HT1080 (cell line): ENCODE measurements at places on chromosomes 16 and 17. TPM values are rescaled to one million over a fixed set of nuclear protein-coding genes. Genes with fewer than 3 reads are reported as not detected.

DNA sequence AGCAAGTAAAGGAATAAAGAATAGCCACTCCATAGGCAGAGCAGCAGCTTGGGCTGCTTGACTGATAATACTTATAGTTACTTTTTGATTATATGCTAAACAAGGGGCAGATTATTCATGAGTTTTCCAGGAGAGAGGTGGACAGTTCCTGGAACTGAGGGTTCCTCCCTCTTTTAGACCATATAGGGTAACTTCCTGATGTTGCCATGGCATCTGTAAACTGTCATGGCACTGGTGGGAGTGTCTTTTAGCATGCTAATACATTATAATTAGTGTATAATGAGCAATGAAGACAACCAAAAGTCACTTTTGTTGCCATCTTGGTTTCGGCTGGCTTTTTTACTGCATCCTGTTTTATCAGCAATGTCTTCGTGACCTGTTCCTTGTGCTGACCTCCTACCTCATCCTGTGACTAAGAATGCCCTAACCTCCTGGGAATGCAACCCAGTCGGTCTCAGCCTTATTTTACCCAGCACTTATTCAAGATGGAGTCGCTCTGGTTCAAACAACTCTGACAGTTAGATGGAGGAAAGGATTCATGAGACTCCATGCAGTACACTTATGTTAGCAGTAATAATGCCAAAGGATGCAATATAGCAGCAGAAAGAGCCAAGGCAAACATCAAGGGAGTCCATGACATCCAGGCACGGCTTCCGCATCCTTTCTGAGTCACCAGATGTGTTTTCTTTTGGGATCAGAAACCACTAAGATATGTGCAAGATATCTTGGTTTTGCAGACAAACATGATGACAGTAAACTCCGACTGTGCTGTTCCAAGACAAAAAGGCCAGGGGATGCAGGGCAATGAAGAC is 55.8 kb upstream of the B4GALNT2 start:
- DNase-seq = peak; percentile 84

DNA sequence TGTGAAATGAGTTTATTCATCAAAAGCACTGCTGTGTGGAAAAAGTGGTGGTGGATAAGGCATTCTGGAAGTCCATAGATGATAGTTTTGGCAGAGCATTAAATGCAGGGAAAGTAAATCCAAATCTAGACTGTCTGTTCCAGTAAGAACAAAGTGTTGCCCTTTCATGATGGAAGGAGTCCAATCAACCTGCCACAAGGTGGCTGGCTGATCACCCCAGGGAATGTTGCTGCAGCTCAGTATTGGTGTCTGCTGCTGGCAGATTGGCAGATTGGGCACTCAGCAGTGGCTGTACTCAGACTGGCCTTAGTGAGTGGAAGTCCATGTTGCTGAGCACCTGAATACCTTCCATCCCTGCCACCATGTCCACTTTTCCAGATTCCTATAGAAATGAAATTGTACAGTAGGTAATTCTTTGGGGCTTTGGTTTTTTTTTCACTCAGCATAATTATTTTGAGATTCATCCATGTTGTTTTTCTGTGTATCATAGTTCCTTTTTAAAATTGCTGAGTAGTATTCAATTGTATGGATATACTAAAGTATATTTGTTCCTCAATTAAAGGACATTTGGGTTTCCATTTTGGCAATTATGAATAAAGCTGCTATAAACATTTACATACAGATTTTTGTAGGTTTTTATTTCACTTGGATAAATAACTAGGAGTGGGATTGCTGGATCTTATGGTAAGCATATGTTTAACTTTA is 14.3 kb downstream of the DYNLL2 start:
- no peak for DNase-seq

GRCh38 chr16:89599451-89599858 is 14.0 kb upstream of the DPEP1 start:
- peak; percentile 47 for DNase-seq

- DNase-seq = no peak
Measured at GRCh38 chr16:20102021-20102420, 28.3 kb upstream of the GPR139 start.

GRCh38 chr16:10744370-10745030 is 858 bp downstream of the NUBP1 start:
- no peak for DNase-seq

- no peak for DNase-seq
Measured at GRCh38 chr16:31397096-31397660, 4.0 kb downstream of the ITGAD start.

- DNase-seq = peak; percentile 69
Measured at GRCh38 chr17:51251010-51251409, 8.8 kb downstream of the MBTD1 start.

- DNase-seq = no peak
Measured at GRCh38 chr17:31457391-31458234, 66.1 kb downstream of the RAB11FIP4 start.

DNA sequence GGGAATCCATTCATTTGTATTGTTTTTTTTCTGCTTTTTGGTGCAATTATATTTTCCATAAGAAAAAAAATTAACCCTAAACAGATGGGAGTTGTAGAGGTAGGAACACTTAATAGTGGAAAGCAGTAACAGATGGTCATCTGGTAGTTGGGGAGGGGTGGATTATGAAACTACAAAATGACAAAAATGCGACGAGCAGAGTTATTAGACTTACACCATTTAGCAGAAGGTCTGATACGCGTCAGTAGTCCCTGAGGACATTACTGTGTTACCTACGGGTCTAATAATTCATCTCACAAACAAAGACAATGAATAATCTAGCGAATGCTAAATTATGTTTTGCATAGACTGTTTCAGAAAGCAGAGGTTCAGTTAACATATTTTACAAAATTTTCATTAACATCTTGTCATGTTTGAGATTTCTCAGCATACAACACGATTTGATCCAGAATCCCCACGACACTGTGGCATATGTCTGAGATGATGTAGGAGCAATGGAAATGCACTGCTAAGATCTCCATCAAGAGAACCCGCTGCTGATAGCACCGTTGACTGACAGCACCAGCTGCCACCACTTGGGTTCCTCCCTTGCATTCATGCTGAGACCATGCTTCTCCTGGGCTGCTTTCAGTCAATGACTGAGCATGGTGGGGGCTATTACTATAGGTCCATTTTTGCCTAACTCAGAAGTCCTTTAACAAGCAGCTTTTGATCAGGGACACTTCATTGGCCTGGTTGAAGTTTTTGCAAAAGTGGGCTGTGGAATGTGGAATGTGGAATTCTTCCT is 182.2 kb upstream of the CPHXL start:
- DNase-seq = no peak

GRCh38 chr16:88440686-88441405 is 12.2 kb upstream of the ZFPM1 start:
- DNase-seq = no peak

- peak; percentile 91 for DNase-seq
Measured at GRCh38 chr17:40909351-40909750, 24.3 kb upstream of the KRT20 start.

DNA sequence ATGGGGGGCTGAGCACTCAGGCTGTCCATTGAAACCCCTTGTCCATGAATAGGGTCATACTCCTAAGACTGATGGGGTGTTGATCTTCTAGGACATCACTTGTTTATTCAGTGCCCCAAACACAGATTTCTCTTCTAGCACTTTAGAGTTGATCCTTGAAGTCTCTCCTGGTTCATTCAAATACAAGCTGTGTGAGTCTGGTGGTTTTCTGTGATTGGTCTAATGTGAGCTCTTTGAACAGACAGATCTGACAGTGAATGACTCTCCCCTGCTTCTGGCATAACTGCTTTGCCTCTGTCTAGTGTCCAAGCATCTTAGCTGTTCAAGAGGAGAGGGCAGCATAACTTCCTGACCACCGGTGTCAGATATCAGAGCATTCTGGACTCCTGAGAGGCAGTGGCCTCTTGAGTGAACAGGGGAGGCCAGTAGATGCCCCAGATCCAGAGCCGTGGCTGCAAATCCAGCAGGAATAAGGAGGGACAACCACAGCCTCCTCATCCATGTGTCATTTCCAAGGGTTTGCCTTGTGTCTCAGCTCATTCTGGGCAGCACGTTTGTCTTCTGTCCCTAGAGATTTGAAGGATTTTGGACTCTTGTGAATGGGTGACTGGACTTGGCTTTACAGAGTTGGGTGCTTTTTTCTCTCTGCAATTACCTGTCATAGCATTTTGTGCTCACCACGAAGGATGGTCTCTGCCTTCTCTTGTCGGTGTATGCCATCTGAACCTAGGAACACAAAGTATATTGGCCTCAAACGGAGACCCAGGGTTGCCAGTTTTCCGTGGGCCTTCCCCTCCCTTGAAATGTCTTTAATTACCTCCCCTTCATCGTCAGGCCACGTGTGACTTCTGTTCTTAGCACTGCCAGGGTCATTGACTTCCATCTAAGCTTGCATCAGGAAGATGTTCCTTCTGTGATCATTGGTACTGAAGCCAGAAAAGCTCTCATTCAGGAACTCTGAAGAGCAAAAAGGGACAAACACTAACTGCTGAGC is 13.9 kb upstream of the CLEC18C start:
- peak; percentile 26 for DNase-seq

GRCh38 chr17:40329839-40330794 is 21.1 kb downstream of the RARA start:
- no peak for DNase-seq

DNA sequence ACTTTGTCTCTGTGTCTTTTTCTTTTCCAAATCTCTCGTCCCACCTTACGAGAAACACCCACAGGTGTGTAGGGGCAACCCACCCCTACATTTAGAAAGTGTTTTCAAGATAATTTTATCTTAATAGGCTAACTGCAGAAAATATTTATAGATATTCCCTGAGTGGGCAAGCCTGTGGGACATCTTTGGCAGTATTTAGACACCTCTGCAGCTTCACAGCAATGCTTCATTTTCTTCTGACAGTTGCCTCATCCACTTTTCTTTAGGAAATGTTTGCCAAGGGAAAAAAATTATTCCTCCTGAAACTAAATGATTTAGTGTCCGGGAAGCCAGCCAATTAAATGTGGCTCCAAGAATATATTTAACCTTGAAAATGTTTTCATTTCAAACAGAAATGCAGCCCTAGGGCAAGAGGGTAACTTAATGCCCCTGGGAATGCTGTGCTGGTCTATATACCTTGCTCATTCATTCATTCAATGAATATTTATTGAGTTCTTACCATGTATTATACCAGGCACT is 290.4 kb downstream of the ABCC12 start:
- DNase-seq = no peak

- DNase-seq = no peak
Measured at GRCh38 chr17:44967907-44968224, 237 bp downstream of the C1QL1 start.

DNA sequence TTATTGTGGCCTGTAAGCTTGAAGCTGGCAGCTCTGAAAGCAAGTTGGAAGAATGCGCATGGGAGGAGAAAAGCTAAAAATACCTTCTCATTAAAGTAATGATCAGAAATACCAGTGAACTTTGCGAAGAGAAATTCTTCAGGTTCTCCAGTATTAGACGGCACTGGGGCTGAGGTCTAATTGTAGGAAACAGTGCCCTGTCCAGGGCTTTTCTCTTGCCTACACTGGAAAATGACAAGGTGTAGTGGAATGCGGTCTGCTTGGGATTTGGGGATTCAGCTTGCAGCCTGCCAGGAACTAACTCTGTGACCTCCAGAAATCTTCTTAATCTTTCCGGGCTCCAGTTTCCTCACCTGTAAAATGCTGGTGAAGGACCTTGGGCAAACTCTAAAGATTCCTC is 53.3 kb upstream of the KCNJ16 start:
- DNase-seq = no peak

DNA sequence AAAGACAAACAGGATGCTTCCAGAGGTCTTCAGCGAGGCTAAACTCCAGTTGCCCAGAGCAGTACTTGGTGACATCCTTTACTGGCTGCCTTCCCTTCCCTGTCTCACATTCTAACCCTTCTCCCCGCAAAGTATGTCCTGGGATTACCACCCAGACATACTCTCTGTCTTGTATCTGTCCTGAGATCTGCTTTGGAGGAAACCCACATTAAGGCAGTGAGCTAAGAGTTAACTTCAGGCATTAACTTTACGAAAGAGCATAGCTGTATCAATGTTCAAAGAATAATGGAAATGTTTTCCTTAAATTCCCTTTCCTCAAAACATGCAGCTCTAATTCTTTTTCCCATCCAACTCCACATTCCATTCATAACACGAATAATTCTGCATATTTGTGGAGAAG is 385.2 kb downstream of the NPIPA8 start:
- DNase-seq = no peak

GRCh38 chr16:46954562-46954961 is 18.9 kb downstream of the DNAJA2 start:
- DNase-seq = no peak

DNA sequence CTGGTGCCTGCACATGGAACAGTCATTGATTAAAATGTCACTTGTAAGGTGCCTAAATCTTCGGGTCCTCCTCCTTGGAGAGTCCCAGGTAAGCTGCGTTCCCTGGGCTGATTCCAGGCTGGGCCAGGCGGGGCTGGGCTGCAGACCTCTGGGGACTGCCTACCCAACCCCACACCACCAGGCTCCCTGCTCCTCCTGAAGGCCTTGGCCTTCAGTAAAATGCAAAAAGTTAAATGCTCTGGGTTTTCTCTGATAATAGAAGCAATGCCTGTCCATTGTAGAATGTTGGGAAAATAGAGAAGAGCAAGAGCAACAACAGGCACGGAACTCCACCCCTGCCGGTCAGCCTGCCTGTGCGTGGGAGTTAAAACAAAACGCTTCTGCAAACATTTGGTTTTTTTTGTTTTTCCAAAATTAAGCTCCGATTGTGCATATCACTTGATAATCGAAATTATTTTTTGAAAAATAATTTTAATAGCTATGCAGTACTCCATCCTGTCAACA is 363.9 kb downstream of the SEC14L1 start:
- no peak for DNase-seq

DNA sequence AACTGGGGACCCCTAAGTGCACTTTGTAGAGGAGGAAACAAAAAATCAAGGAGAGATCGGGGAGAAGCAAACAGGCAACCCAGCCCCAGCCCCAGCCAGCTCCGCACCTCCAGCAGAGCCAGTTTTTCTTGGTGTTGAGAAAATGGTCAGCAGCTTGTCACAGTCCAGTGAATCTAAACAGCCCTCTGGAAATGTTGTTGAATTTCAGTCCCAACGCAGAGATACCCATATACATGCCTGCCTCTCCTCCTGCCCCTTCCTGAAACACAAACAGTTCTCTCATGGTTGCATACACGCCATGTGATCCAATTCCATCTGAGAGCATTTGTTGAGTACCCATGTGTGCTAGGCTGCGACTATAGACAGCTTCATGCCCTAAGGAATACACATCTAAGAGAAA is 42.4 kb upstream of the LHX1 start:
- DNase-seq = no peak

- no peak for DNase-seq
Measured at GRCh38 chr17:69995476-69995875, 79.5 kb upstream of the KCNJ16 start.

Gene OR3A3
- total RNA-seq = not detected in 2 replicates

Gene MYL11
- not detected in 2 replicates for total RNA-seq

Gene CTRL
- 2.5 and 2.9 TPM in 2 replicates for total RNA-seq

Gene TMEM88
- total RNA-seq = 0.88 TPM in 1 of 2 replicates, not detected in the other

Gene SOX8
- not detected in 2 replicates for total RNA-seq

Gene B9D1
- 33.8 and 39.7 TPM in 2 replicates for total RNA-seq

Gene AHSP
- not detected in 2 replicates for total RNA-seq

Gene PIMREG
- 12.8 and 12.9 TPM in 2 replicates for total RNA-seq

Gene CCL2
- total RNA-seq = 0.51 TPM in 1 of 2 replicates, not detected in the other

Gene SMIM5
- total RNA-seq = not detected in 2 replicates

Gene SCNN1G
- total RNA-seq = not detected in 2 replicates

Gene RAP1GAP2
- total RNA-seq = 17.5 and 20.2 TPM in 2 replicates

Gene RHBDF1
- total RNA-seq = 18.0 and 21.4 TPM in 2 replicates

Gene MTMR4
- total RNA-seq = 32.3 and 34.4 TPM in 2 replicates

Gene PIGS
- total RNA-seq = 34.1 and 43.0 TPM in 2 replicates

Gene C16orf95
- total RNA-seq = 7.0 and 9.1 TPM in 2 replicates

Gene SLC16A13
- total RNA-seq = 0.43 TPM in 1 of 2 replicates, not detected in the other

Gene SEPTIN1
- total RNA-seq = 0.26 and 0.43 TPM in 2 replicates

Gene CNTNAP1
- total RNA-seq = 8.6 and 9.9 TPM in 2 replicates

Gene KRT17
- total RNA-seq = 0.72 and 1.6 TPM in 2 replicates

Gene CHST4
- total RNA-seq = 0.43 TPM in 1 of 2 replicates, not detected in the other

Gene OTOP2
- total RNA-seq = not detected in 2 replicates
